Vagina (tissue), 2 donors: ENCODE measurements at places on chromosomes 16 and 17.

- DNase-seq: no peak
Measured at GRCh38 chr16:76696876-76697275, 419.7 kb downstream of the CNTNAP4 start.

DNA sequence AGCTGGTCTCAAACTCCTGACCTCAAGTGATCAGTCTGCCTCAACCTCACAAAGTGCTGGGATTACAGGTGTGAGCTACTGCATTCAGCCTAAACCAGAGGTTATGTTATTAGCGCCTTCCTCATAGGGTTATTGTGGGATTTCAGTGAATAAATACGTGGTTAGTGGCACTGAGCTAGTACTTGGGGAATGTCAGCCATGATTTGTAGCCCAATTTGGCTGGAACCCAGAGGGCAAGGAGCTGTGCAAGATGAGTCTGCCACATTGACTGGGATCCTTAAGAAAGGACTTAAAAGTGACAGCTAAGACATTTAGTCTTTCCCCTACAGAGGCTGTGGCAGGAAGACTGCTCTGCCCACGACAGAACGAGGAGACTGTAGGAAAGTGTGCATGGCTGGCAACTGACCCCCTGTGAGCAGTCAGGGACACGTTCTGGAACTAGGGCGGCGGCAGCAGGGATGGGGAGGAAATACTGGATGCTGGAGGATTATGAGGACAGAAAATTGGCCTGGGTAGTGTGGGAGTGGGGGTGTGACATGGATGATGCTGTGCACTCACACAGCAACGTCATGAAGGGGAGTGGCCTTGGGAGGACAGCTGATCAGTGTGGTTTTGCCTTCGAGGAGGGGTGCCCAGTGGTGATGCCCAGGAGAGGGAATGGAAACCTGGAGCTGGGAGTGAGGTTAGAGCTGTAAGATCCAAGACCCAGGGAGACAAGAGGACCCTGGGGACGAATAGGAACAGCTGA is 14.6 kb downstream of the ATP5PD start:
- peak; percentile 94 for DNase-seq

GRCh38 chr17:56125830-56126819 is 27.1 kb upstream of the ANKFN1 start:
- DNase-seq: no peak

DNA sequence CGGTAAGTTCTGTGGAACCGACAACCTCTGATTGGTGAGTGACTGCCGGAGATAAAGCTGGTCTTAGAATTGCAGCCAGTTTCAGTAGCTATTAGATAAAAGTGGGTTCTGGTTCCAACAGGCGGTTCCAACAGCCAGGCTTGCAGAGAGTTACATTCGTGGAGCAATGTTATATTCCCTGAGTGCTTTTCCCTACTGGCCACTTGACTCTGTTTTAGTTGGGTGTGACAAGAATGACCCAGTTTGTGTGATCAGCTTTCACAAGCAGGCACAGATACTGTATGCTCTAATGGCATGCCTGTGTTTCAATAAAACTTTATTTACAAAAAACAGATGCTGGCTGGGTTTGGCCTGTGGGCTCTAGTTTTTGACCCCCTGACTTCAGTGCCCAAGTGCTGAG is 196.6 kb downstream of the SNX29 start:
- DNase-seq: no peak

- DNase-seq: no peak
Measured at GRCh38 chr17:77862890-77863813, 95.4 kb upstream of the TNRC6C start.

DNA sequence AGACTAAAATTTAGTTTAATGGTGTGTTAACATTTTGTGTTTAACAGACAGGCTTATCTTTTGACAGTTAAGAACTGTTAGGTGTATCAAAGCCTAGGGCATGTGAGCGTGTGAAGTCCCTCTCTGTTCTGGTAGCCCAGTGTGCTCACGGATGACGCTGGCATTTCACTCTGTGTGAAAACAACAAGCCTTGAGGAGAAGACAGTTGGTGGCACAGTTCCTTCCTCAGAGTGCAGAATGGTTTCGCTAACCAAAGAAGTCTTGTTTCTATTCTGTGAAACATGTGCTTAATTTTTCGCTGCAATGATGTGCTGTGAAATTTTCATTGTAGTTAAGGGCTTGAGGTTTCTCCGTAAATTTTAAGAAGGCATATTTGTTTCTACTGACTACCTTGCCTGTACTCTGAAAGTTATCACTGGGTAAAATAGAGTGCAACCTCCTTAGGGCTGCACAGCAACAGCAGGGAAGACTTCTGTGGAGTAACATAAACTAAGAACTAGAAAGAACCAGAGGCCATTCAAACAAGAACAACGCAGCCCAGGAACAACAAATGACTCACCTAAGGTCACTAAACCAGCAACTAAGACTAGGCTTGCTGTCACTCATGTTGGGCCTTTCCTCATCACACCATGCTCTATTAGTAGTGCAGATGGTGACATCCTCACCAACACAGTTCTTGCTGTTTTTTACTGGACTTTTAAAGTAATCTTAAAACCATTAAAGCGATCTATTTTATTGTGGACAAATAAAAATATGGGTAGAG is 33.4 kb downstream of the BRD7 start:
- no peak for DNase-seq

- no peak for DNase-seq
Measured at GRCh38 chr16:87042551-87043230, 274.5 kb downstream of the C16orf95 start.

- DNase-seq: no peak
Measured at GRCh38 chr16:87945351-87946042, 5.7 kb upstream of the BANP start.

GRCh38 chr17:2102931-2103809 is 48.3 kb downstream of the HIC1 start:
- DNase-seq: no peak

DNA sequence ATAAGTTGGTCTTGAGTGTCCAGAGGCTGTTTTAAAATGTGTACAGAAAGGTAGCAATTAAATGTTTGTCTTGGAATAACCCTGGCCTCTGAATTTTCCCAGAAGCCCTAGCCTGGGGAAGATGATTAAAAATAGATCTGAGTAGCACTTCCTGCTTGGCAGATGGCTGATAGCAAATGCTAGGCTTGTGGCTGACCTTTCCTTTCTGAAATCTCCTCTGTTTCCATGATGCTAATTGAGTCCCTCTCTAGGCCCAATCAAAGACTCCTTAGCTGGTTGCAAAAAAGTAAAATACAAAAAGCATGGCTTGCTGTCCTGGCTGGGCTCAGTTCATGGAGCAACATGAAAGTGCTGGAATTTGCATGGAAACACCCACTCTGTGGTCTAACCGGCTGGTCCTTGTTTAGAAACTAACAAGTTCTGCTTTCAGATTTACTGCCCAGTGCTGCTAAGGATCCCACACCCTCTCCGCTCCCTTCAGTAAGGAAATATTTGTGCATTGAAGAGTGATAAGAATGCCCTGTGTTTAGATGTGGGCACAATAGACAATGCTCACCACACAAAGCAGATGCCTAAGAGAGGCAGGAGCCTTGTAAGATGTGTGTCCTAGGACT is 40.8 kb downstream of the YPEL2 start:
- DNase-seq: no peak

DNA sequence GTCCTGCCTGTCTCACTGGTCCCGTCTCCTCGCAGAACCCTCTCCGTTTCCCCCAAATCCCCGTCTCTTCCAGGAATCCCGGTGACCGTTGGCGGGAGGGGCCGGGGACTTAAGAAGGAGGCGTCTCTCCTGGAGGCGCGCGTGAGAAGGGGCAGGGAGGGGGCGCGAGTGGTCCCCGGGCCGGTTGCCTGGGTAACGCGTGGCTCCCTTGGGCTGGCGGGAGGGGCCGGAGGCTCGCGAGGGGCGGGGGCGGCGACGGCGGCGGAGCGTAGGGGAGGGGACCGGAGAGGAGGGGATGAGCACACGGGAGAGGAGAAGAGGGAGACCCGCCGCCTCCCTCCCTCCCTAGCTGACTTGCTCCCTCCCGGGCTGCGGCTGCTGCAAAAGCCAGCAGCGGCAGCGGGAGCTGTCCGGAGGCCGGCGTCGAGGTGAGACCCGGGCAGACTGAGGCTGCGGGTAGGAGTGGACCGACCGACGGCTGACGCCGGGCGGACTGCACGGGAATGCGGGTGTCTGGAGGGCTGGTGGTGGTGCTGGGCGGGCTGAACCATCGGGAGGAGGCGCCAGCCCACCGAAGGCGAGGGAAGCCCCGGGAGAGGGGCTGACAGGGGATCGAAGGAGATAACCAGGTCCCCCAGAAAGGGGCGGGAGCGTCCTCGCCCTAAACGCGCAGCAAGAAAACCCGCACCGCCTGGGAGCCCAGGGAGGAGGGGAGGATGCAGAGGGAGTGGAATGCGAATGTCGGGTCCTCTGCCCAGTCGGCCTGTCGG is at the start of gene PRRT2:
PRRT2 (plus strand) TSS at position 298 of the 770 bp plus-strand sequence. CDS start 862 bp downstream, outside the sequence.
- no peak for DNase-seq

DNA sequence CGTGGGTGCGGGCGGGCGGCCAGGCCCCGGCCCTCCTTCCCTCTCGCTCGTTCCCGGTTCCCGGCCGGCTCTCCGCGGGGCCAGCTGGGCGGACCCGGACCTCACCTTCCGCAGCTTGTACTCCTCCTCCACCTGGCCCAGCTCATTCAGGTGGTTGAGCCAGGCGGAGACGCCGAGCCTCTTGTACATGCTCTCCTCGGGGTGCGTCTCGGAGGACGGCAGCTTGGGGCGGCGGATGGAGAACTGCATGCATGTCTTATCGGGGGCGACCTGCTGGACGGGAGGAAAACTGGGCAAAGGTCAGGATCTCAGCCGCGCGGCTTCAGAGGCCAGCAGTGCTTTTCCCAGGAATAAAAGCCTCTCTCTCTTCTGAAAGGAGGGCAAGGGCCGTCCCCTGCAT is 85.4 kb downstream of the TBC1D16 start:
- no peak for DNase-seq

- DNase-seq: no peak
Measured at GRCh38 chr17:82407255-82407654, 10.9 kb upstream of the HEXD start.

DNA sequence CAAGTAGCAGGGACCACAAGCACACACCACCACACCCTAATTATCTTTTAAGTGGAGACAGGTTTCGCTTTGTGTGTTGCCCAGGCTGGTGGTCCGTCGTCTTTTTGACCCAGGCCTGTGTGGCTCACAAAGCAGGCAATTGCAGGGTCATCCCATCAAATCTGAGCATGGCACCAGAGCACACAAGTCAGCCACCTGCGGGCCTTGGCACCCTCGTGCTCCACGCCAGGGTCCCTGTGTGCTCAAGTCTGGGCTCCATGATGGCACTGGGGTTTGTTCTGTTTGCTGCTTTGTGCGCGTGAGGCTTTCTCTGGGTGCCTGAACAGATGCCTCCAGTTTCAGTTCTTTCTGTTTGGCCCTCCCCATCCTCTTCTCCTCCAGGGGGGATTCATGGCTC is 2.4 kb upstream of the CAPN15 start:
- DNase-seq: no peak

GRCh38 chr17:29216856-29217255 is 29.8 kb upstream of the CRYBA1 start:
- no peak for DNase-seq

GRCh38 chr16:21301895-21302291 is 23.8 kb upstream of the CRYM start:
- no peak for DNase-seq

- no peak for DNase-seq
Measured at GRCh38 chr16:49315602-49316001, 34.0 kb upstream of the CBLN1 start.

DNA sequence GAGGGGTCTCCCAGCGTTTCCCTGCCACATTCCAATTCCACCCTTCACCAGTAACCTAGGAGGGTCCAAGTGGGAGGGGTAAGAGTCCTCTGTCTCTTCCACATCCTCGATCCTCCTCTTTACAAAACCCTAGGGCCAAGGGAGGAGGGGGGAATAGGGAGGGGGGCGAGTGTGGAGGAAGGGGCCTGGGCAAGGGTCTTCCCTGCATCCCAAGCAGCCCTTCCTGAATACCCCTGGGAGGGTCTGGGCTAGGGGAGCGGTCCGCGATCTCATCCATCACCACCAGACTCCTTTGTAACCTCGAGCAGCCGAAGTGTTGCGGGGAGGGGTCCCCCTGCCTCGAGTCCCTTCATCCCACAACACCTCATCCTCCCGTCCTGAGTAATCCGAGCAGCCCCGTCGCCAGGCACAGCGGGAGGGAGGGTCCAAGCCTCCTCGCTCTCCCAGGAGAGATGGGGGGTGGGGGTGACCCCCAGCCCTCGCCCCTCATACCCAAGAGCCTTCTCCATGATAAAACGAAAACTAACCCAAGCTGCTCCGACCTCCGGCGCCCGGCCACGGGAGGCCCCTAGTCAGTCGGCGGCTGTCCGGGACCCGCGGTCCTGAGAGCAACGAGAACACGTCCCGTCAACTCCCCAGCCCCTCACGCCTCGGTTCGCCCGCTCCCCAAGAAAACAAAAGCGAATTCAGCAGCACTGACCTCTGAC is 502 bp downstream of the SMPD3 start:
- no peak for DNase-seq
